ENCODE measurements at places on chromosomes 5 and 9. TPM values are rescaled to one million over a fixed set of nuclear protein-coding genes. Genes with fewer than 3 reads are reported as not detected.

GRCh38 chr5:137304226-137304874 is 194.8 kb downstream of the SPOCK1 start:
- DNase-seq, result no peak
- no peak overlapping the region for H3K27ac ChIP-seq
- no peaks in the 10 kb centered on the region for H3K27me3 ChIP-seq
- H3K4me3 ChIP-seq, result no peak overlapping the region
- H3K36me3 ChIP-seq, result no peaks in the 10 kb centered on the region
- peaks cover 2% of the 10 kb centered on the region for H3K4me1 ChIP-seq

GRCh38 chr9:93810028-93810971 is 144.9 kb downstream of the BARX1 start:
- H3K4me1 ChIP-seq, result peaks cover 26% of the 10 kb centered on the region
- no peak overlapping the region for H3K4me3 ChIP-seq
- DNase-seq, result no peak
- no peak overlapping the region for H3K27ac ChIP-seq

GRCh38 chr9:137076636-137077009 is 694 bp upstream of the UAP1L1 start:
- DNase-seq, result no peak
- no peaks in the 10 kb centered on the region for H3K36me3 ChIP-seq
- peaks cover 20% of the 10 kb centered on the region for H3K4me1 ChIP-seq
- H3K4me3 ChIP-seq, result peak overlapping the region; percentile 41
- no peak overlapping the region for H3K27ac ChIP-seq

GRCh38 chr9:110128664-110129329 is 79.2 kb downstream of the C9orf152 start:
- no peak overlapping the region for H3K27ac ChIP-seq
- H3K27me3 ChIP-seq, result no peaks in the 10 kb centered on the region
- no peak for DNase-seq
- H3K4me1 ChIP-seq, result peaks cover 51% of the 10 kb centered on the region

- no peak for DNase-seq
- H3K27me3 ChIP-seq, result no peaks in the 10 kb centered on the region
- no peaks in the 10 kb centered on the region for H3K36me3 ChIP-seq
- H3K4me1 ChIP-seq, result peaks cover 11% of the 10 kb centered on the region
- no peak overlapping the region for H3K4me3 ChIP-seq
- no peak overlapping the region for H3K27ac ChIP-seq
Observed at GRCh38 chr9:133115604-133116345, 5.3 kb downstream of the RALGDS start.

DNA sequence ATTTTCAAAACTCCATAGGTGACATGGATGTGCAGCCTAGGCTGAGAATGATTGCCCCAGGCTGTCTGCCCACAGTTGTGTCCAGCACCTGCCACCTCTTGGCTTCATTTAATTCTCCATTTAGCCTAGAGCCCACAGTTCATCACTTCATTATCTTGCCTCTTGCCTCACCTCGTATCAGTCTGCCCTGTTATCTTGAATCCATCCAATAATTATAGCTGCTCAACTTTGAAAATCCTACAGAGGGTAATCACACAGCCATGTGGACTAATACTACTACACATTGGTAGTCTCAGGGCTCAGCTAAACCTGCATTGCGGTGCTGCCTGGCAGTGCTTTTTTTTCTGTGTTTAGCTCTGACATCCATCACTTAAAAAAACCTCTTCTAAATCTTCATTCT is 7.4 kb downstream of the UGCG start:
- no peak overlapping the region for H3K27ac ChIP-seq
- H3K4me3 ChIP-seq, result no peak overlapping the region
- no peaks in the 10 kb centered on the region for H3K4me1 ChIP-seq
- no peaks in the 10 kb centered on the region for H3K36me3 ChIP-seq
- no peak for DNase-seq

The CATSPER3 gene
- not detected for total RNA-seq

DNA sequence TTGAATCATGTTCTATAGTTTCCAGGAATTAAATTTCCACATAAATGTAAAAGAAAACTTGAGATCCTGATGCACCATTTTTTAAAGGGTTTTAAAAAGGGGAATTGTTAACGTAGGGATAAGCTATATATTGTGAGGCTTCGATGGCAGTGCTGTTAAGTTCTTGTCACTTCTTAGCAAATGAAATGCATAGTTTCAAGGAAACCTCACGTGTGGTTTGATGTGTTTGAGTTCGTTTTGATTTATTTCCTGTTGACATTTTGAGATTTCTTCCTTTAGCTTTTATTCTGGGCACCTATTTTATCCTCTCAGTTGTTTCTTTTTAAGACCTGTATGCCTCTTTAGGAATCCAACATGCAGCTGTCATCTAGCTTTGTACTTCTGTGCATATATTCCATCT is 301.0 kb downstream of the DOCK8 start:
- no peaks in the 10 kb centered on the region for H3K36me3 ChIP-seq
- H3K27me3 ChIP-seq, result no peaks in the 10 kb centered on the region
- H3K4me1 ChIP-seq, result peaks cover 2% of the 10 kb centered on the region
- no peak overlapping the region for H3K4me3 ChIP-seq
- no peak overlapping the region for H3K27ac ChIP-seq

DNA sequence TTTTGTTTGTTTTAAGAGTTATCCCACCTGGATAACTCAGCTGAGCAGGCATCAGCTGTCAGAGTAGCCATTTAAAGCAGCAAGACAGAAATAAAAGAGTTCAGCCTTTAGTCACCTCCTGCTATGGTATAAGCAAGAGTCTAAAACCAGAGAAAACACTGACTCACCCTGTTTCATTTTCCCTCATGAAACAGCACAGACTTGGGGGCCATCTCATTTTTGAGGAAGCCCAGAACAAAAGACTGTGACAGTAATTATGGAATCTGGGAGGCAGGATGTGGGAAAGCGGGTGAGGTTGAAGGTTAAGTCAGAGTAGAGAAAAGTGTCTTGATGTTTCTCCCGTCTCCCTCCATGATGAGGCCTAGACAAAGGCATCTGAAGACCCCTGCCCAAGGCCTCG is 90.2 kb upstream of the FAM174A start:
- H3K4me3 ChIP-seq, result no peak overlapping the region
- no peaks in the 10 kb centered on the region for H3K4me1 ChIP-seq
- no peaks in the 10 kb centered on the region for H3K27me3 ChIP-seq

DNA sequence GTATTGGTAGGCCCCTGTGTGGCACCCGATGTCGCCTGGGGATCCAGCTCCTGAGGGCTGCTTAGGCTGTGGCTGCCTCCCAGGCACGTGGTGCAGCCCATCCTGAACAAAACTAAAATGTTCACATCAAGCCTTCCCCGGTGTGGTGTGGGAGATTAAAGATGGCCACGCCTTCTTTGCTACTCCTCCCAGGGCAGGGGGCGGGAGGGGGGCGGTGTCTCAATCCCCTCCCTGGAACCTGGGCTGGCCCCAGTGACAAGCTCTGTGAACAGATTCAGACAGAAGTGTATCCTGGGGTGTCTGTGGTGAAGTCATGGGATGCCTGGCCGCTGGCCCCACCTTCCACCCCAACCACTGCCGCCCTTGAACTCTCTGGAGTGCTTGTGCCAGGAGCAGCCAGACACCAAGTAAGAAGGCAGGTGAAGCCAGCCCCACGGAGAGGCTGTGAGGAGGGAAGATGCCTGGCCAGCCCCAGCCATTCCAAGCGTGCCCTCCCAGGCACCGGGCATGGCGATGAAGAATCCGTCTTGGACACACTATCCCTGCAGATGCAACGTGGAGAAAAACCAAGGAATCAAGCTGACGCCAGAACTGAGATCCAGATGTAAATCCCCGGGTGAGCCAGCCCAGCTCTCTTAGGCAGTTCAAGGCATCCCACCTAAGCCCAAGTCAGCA is 75.8 kb downstream of the AK8 start:
- no peaks in the 10 kb centered on the region for H3K36me3 ChIP-seq
- H3K27ac ChIP-seq, result no peak overlapping the region

The GLRA1 gene
- total RNA-seq, result not detected

- no peaks in the 10 kb centered on the region for H3K27me3 ChIP-seq
- H3K4me1 ChIP-seq, result no peaks in the 10 kb centered on the region
- H3K4me3 ChIP-seq, result no peak overlapping the region
- DNase-seq, result no peak
Observed at GRCh38 chr9:132114102-132114707, 34.5 kb upstream of the MED27 start.

- H3K27me3 ChIP-seq, result no peaks in the 10 kb centered on the region
- no peaks in the 10 kb centered on the region for H3K36me3 ChIP-seq
- no peak for DNase-seq
- H3K27ac ChIP-seq, result no peak overlapping the region
Observed at GRCh38 chr9:87793292-87793691, 67.4 kb downstream of the CTSL start.

GRCh38 chr9:75780185-75780584 is 110.3 kb upstream of the PCSK5 start:
- no peaks in the 10 kb centered on the region for H3K27me3 ChIP-seq
- no peaks in the 10 kb centered on the region for H3K4me1 ChIP-seq
- no peaks in the 10 kb centered on the region for H3K36me3 ChIP-seq
- DNase-seq, result no peak

The CDO1 gene
- 25.4 TPM for total RNA-seq

The PCDHGA11 gene
- total RNA-seq, result 8.2 TPM

DNA sequence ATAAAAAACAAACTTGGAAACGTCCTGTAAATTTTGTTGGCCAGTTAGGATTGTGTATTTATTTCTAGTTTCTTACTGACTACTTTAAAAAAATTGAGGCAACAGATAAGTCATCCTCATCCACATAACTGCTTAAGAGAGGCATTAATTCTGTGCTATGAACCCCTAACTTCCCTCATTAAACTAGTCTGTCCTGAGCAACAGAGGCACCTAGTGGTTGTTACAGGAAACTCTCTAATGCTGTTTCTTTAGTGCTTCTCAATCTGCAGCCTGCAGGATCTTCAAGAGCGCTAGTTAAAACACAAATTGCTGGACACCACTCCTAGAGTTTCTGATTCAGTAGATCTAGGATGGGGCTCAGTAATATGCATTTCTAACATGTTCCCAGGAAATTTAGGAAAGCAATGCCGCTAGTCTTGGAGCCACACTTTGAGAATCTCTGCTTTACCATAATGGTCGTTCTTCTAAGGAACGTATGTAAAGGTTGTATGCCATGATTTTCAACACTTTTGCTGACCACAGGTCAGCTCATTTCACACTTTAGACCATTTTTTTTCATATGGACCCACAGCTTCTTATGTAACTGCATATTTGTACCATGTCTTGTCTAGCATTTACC is 410.1 kb upstream of the SMARCA2 start:
- H3K27ac ChIP-seq, result no peak overlapping the region
- H3K4me1 ChIP-seq, result no peaks in the 10 kb centered on the region
- no peak overlapping the region for H3K4me3 ChIP-seq
- no peak for DNase-seq

GRCh38 chr5:54080831-54081230 is 229.5 kb downstream of the ARL15 start:
- no peak overlapping the region for H3K4me3 ChIP-seq
- H3K4me1 ChIP-seq, result no peaks in the 10 kb centered on the region
- no peak for DNase-seq
- no peak overlapping the region for H3K27ac ChIP-seq
- H3K27me3 ChIP-seq, result no peaks in the 10 kb centered on the region
- no peaks in the 10 kb centered on the region for H3K36me3 ChIP-seq

The SOHLH1 gene
- total RNA-seq, result not detected

Data from H1 (cell line).